Endothelial cell (in vitro differentiated cells): ENCODE measurements at places on chromosomes 7 and 10. TPM values are rescaled to one million over a fixed set of nuclear protein-coding genes. Genes with fewer than 3 reads are reported as not detected.

GRCh38 chr10:11440250-11441150, 170.9 kb downstream of the USP6NL start:
- no peak for DNase-seq
- no peak overlapping the region for H3K4me3 ChIP-seq
- no peak overlapping the region for H3K27ac ChIP-seq
- peaks cover 2% of the 10 kb centered on the region for H3K4me1 ChIP-seq
- H3K27me3 ChIP-seq: peaks cover 4% of the 10 kb centered on the region

DNA sequence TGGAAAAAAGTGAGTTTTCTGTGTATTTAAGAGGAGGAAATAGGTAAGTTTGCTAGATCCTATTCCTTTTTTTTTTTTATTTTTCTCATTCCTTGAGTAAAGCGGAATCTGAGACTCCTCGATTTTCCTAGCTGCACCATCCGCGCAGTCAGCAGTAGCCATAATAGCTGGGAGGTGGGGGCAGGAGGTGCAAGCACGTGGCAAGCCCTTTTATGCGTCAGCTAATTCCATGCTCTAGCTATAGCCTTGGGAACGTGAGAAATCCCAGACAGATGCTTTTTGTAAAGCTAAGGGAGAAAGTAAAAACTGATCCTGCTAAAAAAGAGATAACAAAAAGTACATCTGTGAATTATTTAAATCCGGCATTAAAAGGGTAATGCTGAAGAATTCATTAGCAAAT, 33.2 kb upstream of the TPK1 start:
- DNase-seq: no peak
- H3K27ac ChIP-seq: no peak overlapping the region
- no peaks in the 10 kb centered on the region for H3K27me3 ChIP-seq
- no peaks in the 10 kb centered on the region for H3K4me1 ChIP-seq
- H3K4me3 ChIP-seq: no peak overlapping the region
- no peaks in the 10 kb centered on the region for H3K36me3 ChIP-seq

DNA sequence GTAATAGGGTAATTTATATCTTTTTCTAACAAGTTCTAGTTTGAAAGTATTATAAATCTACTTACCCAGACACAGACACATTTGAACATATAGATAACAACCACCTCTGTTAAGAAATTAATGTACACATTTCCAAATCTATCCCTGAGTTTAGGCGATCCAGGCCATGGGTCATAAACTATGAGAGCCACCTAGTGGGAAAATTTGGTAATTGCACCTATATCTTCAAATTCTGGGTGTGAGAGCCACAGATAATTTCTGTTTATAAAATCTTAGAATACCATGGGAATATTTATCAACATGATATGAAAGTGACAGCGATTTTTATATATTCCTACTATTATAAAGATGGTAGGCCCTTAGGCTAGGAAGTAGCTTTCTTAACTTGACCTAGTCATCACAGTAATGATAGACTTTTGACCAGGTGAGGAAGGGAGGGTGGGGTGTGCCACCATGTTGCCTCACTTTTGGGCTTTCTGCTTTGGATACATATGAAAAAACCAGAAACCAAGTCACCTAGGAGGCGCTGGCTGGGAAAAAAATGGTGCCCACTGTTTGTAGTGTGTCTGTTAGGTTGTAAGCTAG, 8.0 kb upstream of the EPHA1 start:
- H3K4me1 ChIP-seq: peaks cover 10% of the 10 kb centered on the region
- no peak overlapping the region for H3K4me3 ChIP-seq
- peaks cover 5% of the 10 kb centered on the region for H3K27me3 ChIP-seq
- no peaks in the 10 kb centered on the region for H3K36me3 ChIP-seq

GRCh38 chr10:10956681-10957542, 60.8 kb upstream of the CELF2 start:
- DNase-seq: no peak
- H3K36me3 ChIP-seq: no peaks in the 10 kb centered on the region
- no peaks in the 10 kb centered on the region for H3K4me1 ChIP-seq
- H3K27ac ChIP-seq: no peak overlapping the region

GRCh38 chr10:48651293-48651692, 33.4 kb upstream of the WDFY4 start:
- no peak overlapping the region for H3K4me3 ChIP-seq
- no peak for DNase-seq
- no peak overlapping the region for H3K27ac ChIP-seq
- no peaks in the 10 kb centered on the region for H3K4me1 ChIP-seq

- H3K27me3 ChIP-seq: peaks cover 5% of the 10 kb centered on the region
- H3K27ac ChIP-seq: no peak overlapping the region
- H3K4me3 ChIP-seq: no peak overlapping the region
- no peaks in the 10 kb centered on the region for H3K4me1 ChIP-seq
- peaks cover 25% of the 10 kb centered on the region for H3K36me3 ChIP-seq
Observed at GRCh38 chr10:11318826-11319598, 292.4 kb downstream of the USP6NL start.

Gene FAM13C
- total RNA-seq: 57.9 TPM

DNA sequence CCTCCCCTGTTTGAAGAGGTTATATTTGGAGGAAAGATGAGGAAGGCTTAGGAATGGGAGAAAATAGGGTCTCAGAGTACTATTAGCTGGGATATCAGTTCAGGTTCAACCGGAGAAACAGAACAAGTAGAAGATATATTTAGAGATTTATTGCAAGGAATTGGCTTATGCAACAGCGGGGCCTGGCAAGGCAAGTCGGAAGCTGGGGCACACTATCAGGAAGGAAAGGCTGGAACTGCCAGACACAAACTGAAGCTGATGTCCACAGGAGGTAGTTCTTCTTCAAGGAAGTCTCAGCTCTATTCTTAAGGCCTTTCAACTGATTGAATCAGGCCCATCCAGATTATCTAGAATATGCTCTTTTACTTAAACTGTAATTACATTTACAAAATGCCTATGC, 939.6 kb upstream of the C7orf33 start:
- no peak overlapping the region for H3K27ac ChIP-seq
- H3K4me1 ChIP-seq: peaks cover 2% of the 10 kb centered on the region
- DNase-seq: no peak
- H3K27me3 ChIP-seq: no peaks in the 10 kb centered on the region
- H3K4me3 ChIP-seq: no peak overlapping the region

Gene ZMYND11
- total RNA-seq: 41.6 TPM

DNA sequence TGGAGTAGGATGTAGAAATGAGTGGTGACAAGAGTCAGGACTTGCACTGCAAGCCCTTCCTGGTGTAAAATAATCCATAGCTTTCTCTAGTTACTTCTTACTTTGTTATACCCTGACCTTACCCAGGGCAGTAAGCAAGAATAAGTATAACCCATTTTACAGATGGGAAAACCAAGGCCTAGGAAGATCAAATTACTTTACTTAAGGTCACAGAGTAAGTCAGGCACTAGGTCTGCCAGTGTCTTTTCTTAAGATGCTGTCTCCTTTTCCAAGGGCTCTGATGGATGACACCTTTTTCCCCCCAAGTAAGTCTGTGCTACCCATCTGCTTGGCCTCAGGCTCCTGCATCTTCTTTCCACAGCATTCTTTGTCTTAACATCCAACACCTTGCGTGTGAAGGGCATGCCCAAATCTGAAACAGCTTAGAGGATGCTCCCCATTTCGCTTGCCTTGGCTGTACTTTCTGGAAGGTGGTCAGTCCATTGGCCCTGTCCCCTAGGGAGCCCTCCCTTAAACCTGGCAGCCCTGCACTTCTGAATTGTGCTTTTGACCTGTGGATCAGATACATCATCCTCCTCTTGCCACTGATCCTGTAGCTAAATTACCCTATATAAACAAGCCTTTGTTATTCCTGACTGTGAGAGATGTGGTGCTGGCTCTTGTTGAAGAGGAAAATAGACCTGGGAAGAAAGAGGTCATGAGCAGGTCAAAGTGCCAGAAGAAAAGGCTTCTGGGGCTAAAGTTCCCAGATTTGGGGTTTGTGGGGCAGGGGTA, 168.6 kb downstream of the LRMDA start:
- H3K27ac ChIP-seq: no peak overlapping the region
- no peak overlapping the region for H3K4me3 ChIP-seq
- peaks cover 2% of the 10 kb centered on the region for H3K4me1 ChIP-seq
- H3K27me3 ChIP-seq: peaks cover 3% of the 10 kb centered on the region
- no peaks in the 10 kb centered on the region for H3K36me3 ChIP-seq
- DNase-seq: no peak

- H3K36me3 ChIP-seq: no peaks in the 10 kb centered on the region
- peaks cover 2% of the 10 kb centered on the region for H3K4me1 ChIP-seq
- H3K4me3 ChIP-seq: no peak overlapping the region
- DNase-seq: no peak
- no peaks in the 10 kb centered on the region for H3K27me3 ChIP-seq
Observed at GRCh38 chr10:27819781-27820531, 74.3 kb upstream of the MKX start.

DNA sequence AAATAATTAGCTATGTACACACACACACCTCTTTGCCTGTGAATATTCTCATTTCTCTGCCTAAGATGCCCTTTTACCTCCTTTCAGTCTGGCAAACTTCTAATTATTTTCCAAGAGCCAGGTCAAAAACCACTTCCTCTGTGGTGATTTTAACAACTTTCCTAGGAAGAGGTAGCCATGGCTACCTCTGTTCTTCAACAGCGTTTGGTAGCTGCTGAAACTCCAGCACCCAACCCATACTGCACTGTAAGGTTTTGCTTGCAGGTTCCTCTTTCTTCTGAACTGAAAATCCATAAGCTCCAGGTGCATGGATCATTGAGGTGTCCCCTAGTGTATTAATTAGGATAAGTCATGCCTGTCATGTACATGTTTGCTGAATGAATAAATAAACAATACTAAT, 25.6 kb downstream of the NRCAM start:
- no peak overlapping the region for H3K4me3 ChIP-seq
- no peaks in the 10 kb centered on the region for H3K4me1 ChIP-seq
- peaks cover 2% of the 10 kb centered on the region for H3K27me3 ChIP-seq
- H3K36me3 ChIP-seq: no peaks in the 10 kb centered on the region

DNA sequence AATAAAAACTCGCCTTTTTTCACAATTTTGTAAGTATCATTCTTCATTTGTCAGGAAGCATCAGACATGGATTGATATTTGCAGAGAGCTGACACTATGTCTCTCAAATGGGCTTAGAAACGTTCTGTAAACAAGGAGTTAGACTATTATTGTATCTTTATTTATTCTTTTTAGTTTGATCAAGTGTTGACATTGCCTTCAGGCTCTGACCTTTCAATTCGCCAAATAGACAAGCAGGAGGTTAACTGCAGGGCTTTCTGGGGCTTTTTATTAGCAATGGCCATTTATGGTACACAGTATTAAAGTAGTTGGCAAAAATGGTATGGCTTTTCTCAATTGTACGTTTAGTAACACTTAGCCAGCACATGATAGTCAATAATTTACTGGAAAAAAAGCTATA, 221.7 kb downstream of the ZWINT start:
- H3K4me3 ChIP-seq: no peak overlapping the region
- no peak for DNase-seq
- H3K36me3 ChIP-seq: no peaks in the 10 kb centered on the region
- no peaks in the 10 kb centered on the region for H3K4me1 ChIP-seq

DNA sequence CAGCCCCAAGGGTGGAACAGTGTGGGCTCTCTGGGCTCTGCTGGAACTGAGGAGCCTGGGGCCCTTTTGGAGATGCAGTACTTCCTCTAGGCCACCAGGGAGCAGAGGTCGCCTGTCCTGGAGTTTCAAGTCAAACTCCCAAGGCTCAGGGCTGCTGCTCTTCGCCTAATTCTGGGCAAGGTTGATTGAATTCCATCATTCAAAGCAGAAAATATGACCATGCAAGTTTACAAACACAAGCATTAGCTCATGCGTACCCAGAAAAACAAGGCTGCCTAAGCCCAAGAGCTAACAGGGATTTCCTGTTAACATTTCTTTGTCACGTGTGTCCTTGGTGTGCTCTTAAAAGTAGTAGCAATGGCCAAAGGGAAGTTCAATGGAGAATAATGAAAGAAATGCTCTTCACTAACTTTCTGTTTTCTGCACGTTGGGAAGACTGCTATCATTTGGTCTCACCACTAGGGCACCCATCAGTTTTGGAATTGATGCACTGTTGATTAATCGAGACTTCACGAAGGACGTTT, 20.1 kb downstream of the LDB3 start:
- DNase-seq: peak; percentile 70
- H3K4me3 ChIP-seq: no peak overlapping the region
- peaks cover 3% of the 10 kb centered on the region for H3K4me1 ChIP-seq

- H3K27ac ChIP-seq: no peak overlapping the region
- H3K27me3 ChIP-seq: no peaks in the 10 kb centered on the region
- no peak for DNase-seq
- H3K4me3 ChIP-seq: no peak overlapping the region
Observed at GRCh38 chr10:102859911-102860310, 5.9 kb downstream of the BORCS7 start.

Gene CALCR
- total RNA-seq: 0.62 TPM

- H3K4me3 ChIP-seq: no peak overlapping the region
- DNase-seq: no peak
- H3K36me3 ChIP-seq: no peaks in the 10 kb centered on the region
- peaks cover 2% of the 10 kb centered on the region for H3K27me3 ChIP-seq
Observed at GRCh38 chr10:37146443-37146842, 21.0 kb downstream of the ANKRD30A start.

DNA sequence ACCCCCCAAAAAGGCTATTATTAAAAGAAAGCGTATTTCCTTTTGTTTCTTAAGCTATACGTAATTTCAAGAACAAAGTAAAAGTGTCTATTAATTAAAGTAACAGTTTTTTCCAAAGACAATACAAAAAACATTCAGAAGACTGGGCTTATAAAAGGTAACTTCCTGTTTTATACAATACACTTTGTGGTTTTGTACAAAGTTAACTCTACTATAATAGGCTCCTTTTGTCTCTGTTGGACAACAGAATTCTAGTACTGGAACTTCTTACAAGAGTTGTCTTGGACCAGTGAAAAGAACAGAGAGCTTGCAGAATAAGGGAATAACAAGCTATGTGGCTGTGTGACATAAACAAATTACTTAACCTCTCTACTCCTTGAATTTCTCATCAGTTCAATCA, 21.5 kb downstream of the SFMBT2 start:
- H3K27ac ChIP-seq: no peak overlapping the region
- H3K4me1 ChIP-seq: peaks cover 19% of the 10 kb centered on the region
- H3K36me3 ChIP-seq: no peaks in the 10 kb centered on the region
- no peak for DNase-seq
- no peaks in the 10 kb centered on the region for H3K27me3 ChIP-seq
